ENCODE measurements at places on chromosomes 3 and 15.

DNA sequence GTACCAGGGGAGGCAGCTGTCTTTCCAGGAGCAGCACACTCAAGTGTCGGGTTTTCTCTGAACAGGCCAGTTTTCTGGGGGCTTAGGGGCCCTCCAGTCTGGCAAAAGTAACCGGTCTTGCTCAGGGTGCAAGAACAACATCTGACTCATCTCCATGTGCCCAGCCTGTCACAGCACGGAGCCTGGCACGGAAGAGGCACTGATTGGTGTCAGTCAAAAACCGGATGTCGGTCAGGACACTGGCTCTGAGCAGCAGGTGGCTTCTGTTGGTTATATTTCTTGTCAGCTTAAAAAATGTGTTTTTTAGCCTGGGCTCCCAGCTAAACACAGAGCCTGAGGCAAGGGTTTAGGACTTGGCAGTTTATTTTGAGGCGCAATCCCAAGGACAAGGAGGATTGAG, 139.9 kb downstream of the FBLN2 start:
- no peak for DNase-seq

GRCh38 chr3:128787256-128788253, 61.6 kb downstream of the RAB7A start:
- DNase-seq: no peak

- no peak for DNase-seq
Measured at GRCh38 chr15:48590723-48591122, 54.8 kb downstream of the FBN1 start.

GRCh38 chr15:51343466-51343865, 2.0 kb downstream of the GLDN start:
- no peak for DNase-seq

GRCh38 chr3:183275418-183275817, 22.4 kb downstream of the B3GNT5 start:
- no peak for DNase-seq
